ENCODE measurements at places on chromosomes 11 and 22.

DNA sequence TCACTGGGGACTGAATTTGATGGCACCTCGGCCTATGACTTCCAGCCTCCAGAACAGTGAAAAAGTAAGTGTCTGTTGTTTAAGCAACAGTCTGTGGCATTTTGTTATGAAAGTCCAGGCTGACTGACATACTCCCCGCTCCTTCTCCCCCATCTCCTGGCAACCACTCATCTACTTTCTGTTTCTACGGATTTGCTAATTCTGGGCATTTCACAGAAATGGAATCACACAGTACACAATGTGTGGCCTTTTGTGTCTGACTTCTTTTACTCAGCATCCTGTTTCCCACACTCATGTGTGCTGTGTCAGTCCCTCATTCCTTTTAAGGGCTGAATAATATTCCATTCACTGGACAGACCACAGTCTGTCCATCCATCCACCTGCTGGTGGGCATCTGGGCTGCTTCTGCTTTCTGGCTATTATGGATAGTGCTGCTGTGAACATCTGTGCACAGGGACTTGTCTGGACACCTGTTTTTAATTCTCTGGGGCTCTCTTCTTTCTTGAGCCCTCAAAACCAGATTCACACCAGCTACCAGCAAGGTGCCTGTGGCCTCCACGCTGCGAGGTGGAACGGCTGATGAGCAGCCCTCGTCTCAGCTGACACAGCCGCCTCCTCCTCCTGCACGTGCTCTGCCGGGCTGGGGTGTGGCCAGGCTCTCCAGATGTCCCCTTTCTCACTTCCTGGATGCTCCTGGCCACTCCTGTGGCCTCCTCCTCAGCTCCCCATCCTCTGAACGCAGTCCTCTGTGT lies 333.1 kb downstream of the CTTN start:
- DNase-seq: no peak

DNA sequence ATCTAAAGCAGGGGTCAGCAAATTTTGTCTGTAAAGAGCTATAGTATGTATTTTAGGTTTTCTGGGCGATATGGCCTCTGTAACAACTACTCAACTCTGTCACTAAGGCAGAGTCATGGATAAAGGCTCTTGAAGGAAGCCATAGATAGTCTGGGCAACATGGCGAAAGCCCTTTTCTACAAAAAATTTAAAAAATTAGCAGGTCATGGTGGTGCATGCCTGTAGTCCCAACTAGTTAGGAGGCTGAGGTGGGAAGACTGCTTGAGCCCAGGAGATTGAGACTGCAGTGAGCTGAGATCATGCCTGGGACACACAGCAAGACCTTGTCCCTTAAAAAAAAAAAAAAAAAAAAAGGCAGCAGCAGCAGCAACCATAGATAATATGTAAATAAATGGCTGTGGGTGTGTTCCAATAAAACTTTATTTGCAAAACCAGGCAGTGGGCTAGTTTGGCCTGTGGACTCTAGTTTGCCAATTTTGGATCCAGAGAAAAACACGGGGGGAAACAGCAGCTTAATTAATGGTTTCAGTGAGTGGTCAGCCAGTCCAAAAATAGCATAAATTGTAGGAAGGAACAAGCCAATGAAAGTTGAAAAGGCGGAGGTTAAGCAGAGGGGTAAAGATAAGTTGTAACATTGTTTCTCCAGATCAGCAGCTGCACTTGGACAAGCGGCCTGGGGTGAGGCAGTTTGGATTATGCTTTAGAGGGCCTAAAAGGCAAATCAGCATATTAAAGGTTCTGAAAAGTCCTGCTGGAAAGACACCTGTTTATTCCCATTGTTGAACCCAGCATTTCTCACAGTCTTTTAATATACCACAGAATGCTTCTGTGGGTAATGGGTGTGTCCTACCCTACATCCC lies 62.6 kb downstream of the KIAA1671 start:
- DNase-seq: no peak

GRCh38 chr22:38214302-38215056 lies 12.7 kb downstream of the MAFF start:
- DNase-seq: no peak

DNA sequence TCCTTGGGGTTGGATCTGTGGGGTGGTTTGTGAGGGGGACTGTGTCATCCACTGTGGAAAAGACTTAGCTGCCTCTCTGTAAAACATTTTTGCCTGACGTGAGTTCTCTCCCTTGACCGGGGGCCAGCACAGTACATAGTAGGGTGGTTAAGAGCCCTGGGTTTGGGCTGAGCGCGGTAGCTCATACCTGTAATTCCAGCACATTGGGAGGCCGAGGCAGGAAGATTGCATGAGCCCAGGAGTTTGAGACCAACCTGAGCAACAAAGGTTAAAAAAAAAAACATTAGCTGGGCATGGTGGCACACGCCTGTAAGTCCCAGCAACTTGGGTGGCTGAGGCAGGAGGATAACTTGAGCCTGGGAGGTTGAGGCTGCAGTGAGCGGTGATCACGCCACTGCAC lies 74.7 kb upstream of the WNT7B start:
- no peak for DNase-seq

GRCh38 chr22:38135133-38135706 lies 24.7 kb upstream of the BAIAP2L2 start:
- DNase-seq: no peak

- DNase-seq: peak; percentile 88
Measured at GRCh38 chr22:39090426-39091064, 6.5 kb upstream of the APOBEC3H start.

- DNase-seq: no peak
Measured at GRCh38 chr11:118008271-118008911, 22.2 kb downstream of the IL10RA start.

DNA sequence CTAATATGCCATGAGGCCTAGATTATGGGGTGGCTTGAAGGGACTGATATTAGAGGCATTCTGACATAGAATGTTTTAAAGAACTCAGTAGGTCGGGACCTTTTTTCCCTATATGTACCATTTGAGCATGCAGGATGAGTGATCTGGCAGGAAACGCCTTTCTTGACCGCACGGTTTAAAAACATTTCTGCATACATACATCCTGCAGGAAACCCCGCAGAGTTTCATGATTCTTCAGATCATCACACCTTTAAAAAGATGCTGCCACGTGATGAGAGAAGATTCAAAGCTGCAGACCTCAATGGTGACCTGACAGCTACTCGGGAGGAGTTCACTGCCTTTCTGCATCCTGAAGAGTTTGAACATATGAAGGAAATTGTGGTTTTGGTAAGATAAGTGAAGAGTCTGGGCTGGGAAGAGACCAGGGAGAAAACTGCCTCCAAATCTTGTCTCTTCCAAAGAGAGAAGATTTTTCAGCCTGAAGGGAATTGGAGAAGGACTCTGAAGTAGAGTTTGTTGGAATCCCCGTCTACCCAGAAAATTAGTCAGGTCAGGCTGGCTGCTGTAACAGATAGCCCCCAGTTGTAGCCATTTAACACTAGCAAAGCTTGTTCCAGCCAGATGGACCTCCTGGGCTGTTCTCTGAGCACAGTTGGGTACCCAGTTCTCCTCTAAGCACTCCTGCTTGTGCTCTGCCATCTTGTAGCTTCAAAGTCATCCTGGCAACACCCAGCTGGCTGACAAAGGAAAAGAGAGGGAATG lies 7.4 kb downstream of the RCN1 start:
- no peak for DNase-seq

GRCh38 chr22:39580006-39580441 lies 9.5 kb downstream of the CACNA1I start:
- no peak for DNase-seq
